Liver (tissue), 10 donors: ENCODE measurements at places on chromosomes 12 and 14. TPM values are rescaled to one million over a fixed set of nuclear protein-coding genes. Genes with fewer than 3 reads are reported as not detected.
A peak's percentile ranks its signal among the peaks of the same experiment; 100 is the strongest.

DNA sequence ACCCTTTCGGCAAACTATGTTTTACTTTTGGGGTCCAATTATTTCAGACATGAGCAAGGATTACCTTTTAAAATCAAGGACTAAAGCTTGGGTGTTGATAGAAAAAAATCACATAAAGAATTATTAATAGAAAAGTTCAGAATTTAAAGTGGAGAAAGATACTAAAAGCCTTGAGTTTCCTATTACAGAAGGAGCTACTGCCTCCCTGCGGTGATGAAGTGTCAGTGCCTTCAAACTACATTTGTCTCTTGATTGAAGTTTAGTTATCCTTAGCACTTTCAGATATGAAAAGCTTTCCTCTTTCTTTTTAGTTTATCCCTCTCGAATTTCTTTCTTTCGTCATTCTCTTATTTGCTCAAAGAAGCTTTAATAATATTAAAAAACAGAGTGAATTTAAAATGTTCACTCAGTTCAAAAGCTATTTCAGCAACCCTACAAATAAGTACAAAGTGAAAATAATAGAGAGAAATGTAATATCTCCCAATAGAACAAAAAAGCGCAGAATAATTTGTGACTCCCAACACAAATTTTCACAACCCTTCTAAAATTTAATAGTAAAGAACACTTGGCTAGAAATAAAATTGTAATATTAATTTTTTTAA lies 87.6 kb downstream of the SEC23A start:
- DNase-seq: no peak

- no peak for DNase-seq
These were observed 46.1 kb downstream of the STX2 start for GRCh38 chr12:130792821-130793553.

GRCh38 chr12:99067171-99067785 lies 422.2 kb downstream of the APAF1 start:
- DNase-seq: no peak

DNA sequence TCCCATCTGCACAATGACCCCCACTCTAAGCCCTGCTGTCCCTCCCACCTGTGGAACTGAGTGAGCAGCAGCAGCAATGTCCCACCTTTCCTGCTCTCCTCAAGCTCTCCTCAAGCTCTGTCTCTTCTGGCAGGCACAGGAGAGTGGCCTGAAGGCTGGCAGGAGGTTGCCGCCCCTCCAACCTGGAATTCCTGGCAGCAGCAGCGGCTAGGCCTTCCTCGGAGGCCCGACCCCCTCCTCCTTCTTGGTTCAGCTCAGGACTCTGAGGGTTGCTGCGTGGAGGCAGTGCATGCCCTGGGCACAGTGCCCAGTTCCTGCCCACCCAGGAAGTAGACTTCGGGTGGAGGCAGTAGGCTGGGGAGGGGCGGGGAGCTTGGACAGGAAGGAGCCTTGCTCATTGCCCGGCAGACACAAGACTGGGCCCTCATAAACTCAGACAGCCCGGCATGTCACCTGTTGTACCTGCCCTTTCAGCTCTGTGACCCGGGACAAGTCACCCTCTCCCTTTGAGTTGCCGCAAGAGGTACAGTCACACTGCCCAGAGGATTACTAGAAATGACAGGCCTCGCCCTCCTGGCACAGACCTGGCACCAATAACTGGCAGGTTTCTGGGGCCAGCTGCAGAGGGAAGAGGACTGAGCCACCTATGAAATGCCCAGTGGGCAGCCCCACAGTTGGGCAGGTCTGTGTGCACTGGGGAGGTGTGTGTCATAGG lies 2.1 kb upstream of the SERPINA1 start:
- DNase-seq: no peak

DNA sequence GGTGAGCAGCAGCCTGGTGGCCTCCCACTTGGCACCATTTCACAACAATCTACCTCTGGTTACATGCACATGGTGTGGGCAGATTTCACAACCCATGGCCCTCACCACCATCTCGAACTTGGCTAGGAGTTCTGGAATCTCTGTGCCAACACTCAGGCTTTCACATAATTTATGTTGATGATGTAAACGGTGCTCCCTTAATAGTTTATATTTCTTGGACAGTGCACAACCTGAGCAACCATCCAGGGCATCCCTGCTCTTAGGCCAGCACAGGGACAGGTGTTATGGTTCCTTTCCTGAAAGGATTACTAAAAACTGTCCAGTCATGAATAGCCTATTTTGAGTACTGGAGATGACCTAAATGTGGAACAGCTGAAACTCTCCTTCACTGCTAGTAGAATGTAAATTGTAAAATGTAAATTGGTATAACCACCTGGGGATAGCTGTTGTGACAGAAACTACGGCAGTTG lies 28.6 kb downstream of the ABCB9 start:
- DNase-seq: no peak

DNA sequence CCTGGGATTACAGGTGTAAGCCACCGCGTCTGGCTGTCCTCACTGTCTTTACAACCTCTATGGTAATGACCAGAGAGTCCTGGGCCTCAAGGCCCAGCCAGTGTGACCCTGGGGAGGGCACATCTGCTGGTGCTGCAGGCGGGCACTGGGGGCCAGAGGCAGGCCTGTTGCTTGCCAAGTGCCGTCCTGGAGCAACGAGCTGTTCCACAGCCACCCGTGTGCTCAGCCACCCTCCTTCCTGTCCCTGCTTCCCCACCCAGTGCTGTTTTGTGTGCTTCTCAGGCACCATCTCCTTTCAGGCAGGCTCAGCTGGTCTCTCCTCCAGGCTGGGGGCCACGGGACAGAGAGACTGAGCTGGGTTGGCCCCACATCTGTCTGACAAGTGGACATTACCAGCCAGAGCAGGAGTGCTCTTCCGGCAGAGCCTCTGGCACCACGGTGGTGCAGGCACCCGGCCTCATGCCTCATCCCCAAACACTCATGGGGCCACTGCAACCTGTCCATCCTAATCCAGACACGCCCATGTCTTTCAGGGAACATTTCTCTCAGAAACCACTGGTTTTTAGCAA lies 9.0 kb downstream of the SLC25A47 start:
- peak; percentile 28 for DNase-seq

DNA sequence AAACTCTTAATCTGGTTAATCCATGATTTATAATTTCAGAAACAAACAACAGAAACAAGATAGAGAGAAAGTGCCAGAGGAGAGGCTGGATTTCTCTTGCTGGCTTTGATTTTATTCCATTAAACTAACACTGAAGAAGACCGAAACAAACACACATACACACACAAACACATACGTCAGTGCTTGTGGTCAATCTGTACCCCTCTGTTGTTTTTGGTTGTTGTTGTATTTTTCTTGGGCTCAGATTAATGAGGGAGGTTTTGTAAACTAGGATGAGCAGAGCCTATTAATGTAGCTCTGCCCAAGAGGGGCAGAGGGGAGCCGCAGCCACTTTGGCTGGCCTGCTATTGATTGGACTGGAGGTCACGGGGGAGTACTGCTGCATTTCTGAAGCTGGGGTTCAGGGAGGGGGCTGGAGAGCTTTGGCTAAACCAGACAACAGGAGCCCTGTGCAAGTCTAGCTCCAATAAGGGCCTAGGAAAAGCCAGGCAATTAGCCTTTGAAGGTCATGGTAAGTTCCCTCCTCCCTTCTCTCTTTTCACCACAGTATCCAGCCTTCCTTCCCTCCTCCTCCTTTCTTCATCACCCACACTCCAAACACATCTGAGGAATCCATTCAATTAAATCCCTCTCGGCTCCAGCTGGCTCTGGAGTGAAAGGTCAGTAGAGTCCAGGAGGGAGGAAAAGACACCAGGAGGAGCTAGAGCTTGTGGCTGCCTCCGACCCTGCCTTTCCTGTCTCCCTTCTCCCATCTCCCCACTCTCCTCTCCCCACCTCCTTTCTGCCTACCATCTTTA lies 344.1 kb upstream of the LMO3 start:
- DNase-seq: no peak

MYF6 gene
- total RNA-seq: not detected

TSPAN19 gene
- total RNA-seq: not detected

CISTR gene
- total RNA-seq: not detected
